Stimulated activated CD4-positive, alpha-beta T cell treated with anti-CD3 and anti-CD28 coated beads, Interleukin-1b, Interleukin-23, amount 100 ng/mL, for 1 hour (primary cell): ENCODE measurements at places on chromosomes 5 and 9.

GRCh38 chr5:44833249-44833648 is 24.5 kb downstream of the MRPS30 start:
- no peak for DNase-seq

GRCh38 chr9:125829743-125830142 is 82.6 kb downstream of the PBX3 start:
- DNase-seq, result peak; percentile 16

- no peak for DNase-seq
Observed at GRCh38 chr9:136255166-136255538, 9.5 kb upstream of the QSOX2 start.

- no peak for DNase-seq
Observed at GRCh38 chr5:9423571-9423970, 122.3 kb downstream of the SEMA5A start.

GRCh38 chr5:174552428-174552827 is 172.0 kb upstream of the MSX2 start:
- no peak for DNase-seq

- DNase-seq, result no peak
Observed at GRCh38 chr5:50975840-50976239, 309.4 kb downstream of the PARP8 start.

- DNase-seq, result no peak
Observed at GRCh38 chr9:33125871-33126823, 41.0 kb downstream of the B4GALT1 start.

DNA sequence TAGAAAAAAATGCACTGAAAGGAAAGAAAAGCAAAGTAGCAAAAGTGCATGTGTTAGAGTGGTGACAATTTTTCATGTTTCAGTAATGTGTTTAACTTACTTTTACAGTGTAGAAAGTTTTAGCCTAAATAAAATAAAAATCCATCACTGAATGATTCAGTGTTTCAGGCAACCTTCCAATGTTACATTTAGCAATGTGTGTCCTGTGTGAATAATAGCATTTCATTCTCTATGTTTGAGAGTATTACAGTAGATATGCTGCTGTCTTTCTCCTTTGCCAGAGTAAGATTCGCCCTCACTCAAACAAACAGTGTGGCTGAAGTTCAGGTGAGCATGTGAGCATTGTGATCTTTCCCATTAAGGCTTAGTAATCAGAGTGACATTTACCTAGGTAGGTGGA is 171.1 kb downstream of the TARS1 start:
- DNase-seq, result no peak

DNA sequence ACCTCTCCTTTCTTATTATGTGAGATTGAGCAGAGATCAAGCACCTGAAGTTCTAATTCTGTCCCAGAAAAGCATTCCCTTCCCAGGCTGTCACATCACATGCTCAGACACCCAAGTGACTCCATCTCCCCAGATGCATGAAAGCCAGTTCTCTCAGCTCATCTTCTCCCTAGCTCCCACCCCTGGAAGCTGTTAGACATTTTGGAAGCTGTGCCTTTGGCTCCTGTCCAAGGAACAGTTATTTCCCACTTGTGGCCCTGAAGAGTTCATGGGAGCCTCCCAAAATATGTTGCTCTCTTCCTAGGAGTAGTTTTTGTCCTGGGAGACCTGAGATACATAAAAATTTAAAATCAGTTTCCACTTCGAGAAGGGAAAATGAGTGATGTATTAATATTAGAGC is 161.4 kb upstream of the GAS1 start:
- no peak for DNase-seq

- no peak for DNase-seq
Observed at GRCh38 chr9:105444130-105444529, 3.7 kb upstream of the FSD1L start.

DNA sequence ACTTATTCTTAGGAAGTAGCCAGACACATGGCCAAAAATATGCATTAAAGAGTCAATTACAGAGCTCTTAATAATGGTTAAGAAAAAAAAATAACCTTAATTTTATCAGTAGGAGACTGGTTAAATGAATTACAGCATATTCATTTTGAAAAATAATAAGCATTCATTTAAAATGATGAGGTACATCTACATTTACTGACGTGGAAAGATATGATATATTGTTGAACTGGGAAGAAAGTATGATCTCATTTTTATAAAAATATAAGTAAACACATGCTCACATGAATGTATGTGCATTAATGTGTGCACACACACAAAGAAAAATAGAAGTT is 250.3 kb downstream of the ENC1 start:
- DNase-seq, result no peak

DNA sequence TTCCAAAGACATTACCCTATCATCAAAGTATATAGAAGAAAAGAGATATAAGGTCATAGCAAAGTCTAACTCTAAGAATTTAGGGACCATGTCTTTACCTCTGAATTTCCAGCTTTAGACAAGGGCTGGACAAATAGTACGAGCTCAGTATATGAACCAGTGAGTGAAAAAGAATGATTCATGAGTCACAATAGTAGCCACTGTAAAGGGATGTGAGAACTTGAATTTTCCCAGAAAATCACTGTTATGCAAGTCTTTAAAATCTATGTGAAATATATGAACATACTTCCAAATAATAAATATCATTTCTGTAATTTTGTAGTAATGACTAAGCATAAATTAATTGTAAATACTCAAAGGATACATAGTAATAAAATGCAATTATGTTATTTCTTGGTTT is 305.9 kb upstream of the PRR16 start:
- no peak for DNase-seq

DNA sequence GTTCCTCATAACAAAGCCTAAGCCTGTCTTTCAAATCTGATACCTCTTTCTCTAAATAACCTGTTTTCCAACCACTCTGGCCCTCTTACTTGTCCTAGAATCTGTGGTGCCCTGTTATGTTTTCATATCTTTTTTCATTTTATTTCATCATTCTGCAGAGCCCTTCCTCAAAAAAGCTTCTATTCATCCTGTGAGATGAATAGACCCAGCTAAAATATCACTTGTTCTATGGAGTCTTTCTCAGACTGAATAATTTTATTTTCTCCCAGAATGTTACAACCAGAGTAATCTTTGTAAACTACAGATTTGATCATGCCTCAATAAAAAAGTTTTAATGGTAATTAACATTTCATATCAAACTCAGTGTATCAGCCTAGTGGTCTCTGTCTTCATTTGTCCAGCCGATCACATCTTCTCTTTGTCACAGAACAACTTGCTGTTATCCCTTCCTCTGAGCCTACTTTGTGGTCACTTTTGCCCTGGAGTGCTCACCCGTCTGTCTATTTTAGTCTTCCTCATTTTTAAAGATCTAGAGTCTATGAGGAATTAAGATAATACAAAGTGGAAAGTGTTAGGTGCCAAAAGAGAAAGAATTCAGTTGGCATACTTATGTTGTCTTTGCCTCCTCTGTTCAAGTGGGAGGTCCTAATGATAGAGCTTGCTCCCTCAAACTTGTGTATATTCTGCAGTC is 77.8 kb downstream of the ZCCHC7 start:
- no peak for DNase-seq

DNA sequence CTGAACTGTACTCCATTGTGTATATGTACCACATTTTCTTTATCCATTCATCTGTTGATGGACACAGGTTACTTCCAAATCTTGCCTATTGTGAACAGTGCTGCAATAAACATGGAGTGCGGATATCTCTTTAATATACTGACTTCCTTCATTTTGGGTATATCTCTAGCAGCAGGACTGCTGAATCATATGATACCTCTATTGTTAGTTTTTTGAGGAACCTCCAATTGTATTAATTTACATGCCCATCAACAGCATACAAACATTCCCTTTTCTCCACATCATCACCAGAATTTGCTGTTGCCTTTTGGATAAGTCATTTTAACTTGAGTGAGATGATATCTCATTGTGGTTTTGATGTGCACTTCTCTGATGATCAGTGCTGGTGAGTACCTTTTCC is 81.8 kb upstream of the FAM120A start:
- DNase-seq, result no peak

DNA sequence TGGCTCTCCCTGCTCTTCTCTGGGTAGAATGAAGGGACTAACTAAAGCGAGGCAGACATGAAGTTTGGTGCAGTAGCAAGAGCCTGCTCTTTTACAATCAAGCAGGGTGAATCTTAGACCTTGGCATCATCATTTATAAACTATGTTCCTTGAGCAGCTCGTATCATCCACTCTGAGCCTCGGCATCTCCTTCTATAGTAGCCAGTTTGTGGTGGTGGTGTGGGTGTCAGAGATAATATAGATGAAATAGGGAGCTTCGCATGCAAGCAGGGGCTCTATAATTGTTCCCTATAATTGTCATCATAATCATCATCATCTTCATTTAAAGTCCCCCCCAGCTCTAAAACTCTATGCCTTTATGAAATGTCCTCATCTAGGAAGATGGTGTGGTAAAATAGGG is 72.5 kb upstream of the SAP30L start:
- DNase-seq, result no peak

GRCh38 chr9:135083831-135084230 is 3.6 kb upstream of the OLFM1 start:
- no peak for DNase-seq

DNA sequence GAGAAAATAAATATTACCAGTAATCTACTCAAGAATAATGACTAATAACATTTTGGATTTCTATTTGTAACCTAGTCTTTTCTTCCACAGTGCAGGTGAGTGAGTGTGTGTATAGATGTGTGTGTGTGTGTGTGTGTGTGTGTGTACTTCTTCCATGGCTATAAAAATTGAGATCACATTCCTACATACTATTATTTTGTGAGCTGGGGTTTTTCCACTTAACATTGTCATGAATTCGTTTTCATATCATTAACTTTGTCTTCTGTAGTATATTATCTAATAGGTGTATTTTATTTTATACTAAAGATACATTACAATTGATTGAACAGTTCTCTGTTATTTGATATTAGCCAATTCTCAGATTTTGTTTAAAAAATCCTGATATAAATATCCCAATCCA is 152.4 kb upstream of the TRPC7 start:
- no peak for DNase-seq

- DNase-seq, result no peak
Observed at GRCh38 chr9:110671849-110672248, 3.3 kb downstream of the MUSK start.
